ENCODE measurements at places on chromosomes 12 and 14. TPM values are rescaled to one million over a fixed set of nuclear protein-coding genes. Genes with fewer than 3 reads are reported as not detected.

The TSPAN11 gene
- not detected for total RNA-seq

DNA sequence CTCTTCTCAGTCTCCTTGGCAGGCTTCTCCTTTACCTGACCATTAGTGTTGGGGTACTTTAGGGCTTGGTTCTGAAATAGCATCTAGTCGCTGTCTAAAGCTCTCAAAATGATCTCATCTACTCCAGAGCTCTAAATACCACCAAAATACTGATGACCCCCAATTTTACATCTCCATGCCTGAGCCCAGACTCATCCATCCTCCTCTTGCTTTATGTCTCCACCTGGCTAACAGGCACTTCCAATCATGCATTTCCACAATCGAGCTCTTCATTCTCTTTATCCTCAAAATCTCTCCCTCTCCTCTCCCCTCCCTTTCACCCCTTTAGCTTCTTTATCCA, 40.5 kb upstream of the PTGR2 start:
- DNase-seq, result no peak

The SOX5 gene
- total RNA-seq, result not detected

The WNK1 gene
- 204 TPM for total RNA-seq

DNA sequence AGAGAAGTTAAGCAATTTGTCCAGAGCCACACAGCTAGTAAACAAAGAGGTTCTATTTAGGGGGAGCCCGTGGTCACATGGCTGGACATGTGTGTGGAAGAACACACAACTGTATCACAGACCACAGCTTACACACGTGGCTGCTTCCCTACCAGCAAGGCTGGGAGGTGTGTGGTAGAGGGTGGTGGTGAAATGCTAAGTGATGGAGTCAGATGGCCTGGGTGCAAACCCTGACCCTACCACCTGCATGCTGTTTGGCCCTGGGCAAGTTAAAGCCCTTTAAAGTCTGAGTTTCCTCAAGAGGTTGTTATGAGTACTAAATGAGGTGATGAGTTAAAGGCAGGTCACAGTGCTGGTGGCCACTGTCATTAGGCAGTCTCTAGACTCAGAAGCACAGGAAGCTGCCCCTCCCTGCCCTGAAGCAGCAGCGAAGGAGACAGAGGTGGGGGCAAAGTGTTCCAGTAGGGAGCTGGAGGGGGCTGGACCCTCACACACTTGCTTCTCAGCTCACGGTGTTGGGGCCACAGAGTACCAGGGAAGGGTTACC, 64.2 kb downstream of the ERH start:
- DNase-seq, result no peak

- DNase-seq, result no peak
Measured at GRCh38 chr14:90721619-90722305, 94.5 kb downstream of the TTC7B start.

DNA sequence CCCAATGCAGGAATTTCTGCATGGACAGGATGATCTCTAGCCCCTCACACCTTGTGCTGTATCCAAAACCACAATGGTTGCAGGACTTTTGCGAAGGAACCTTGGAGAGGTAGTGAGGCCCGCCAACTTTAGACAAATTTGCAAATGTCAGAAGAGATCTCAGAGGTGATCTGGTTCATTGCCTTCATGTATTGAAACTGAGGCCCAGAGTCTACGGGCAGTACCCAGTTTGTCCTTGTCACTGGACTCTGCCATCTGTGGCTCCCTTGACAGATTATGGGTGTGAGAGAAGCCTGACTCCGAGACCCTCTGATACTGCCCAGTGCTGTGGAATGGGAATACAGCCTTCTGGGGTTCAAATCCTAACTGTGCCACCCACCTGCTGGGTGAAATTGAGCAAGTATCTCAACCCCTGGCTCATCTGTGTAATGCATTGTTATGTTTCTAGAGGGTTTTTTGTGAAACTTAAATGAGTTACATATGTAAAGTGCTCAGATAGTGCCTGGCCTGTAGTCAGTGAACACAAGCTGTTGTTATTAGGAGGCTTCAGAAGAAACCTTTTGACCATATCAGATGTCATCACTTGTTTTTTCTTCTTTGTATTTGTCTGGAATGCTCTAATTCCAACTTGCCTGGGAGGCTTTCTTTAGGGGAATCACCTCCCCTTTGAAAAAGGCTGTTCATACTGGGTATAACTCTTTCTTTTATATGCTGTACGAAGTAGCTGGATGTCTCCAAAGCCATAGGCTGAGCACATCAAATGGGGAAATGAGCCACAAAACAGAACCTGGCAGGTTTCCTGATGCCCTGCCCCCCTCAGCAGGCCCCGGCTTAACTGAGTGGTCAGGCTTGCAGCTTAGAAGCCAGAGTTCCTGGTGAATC, 71.4 kb upstream of the SRSF5 start:
- DNase-seq, result no peak

GRCh38 chr12:109948368-109948767, 47.8 kb downstream of the GIT2 start:
- DNase-seq, result no peak
